CD8-positive, alpha-beta memory T cell (primary cell): ENCODE measurements at places on chromosomes 12 and 14. TPM values are rescaled to one million over a fixed set of nuclear protein-coding genes. Genes with fewer than 3 reads are reported as not detected.

HOXC10 gene
- not detected for total RNA-seq

LALBA gene
- not detected for total RNA-seq

ELK3 gene
- 28.4 TPM for total RNA-seq

FRMD6 gene
- total RNA-seq = 2.2 TPM

TMEM253 gene
- total RNA-seq = not detected

KRT83 gene
- not detected for total RNA-seq

CLEC6A gene
- not detected for total RNA-seq
